ENCODE measurements at places on chromosomes 7 and 10. TPM values are rescaled to one million over a fixed set of nuclear protein-coding genes. Genes with fewer than 3 reads are reported as not detected.

DNA sequence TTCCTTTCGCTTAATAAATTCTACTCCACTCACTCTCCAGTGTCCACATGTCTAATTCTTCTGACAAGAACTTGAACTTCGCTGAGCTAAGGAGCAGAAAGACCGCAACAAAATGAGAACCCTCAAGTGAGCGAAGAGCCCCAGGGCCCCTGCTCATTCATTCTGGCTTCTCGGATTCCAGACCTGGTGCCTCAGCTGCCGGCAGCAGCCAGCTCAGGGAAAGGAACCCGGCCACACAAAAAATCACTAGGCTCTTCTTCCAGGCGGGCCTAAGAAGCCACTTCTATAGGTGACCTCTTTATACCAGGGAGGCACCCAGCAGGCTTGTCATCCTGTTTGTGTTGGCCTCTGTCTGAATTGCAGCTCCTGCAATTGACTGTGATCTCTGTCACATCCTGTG lies 33.3 kb downstream of the OTUD1 start:
- H3K4me1 ChIP-seq = no peaks in the 10 kb centered on the region
- H3K4me3 ChIP-seq = no peak overlapping the region
- no peaks in the 10 kb centered on the region for H3K27me3 ChIP-seq
- H3K36me3 ChIP-seq = no peaks in the 10 kb centered on the region

GRCh38 chr7:13144673-13145072 lies 457.2 kb downstream of the ARL4A start:
- H3K4me1 ChIP-seq = no peaks in the 10 kb centered on the region
- H3K27me3 ChIP-seq = no peaks in the 10 kb centered on the region
- H3K4me3 ChIP-seq = no peak overlapping the region

GRCh38 chr7:7607010-7607409 lies 33.5 kb upstream of the UMAD1 start:
- H3K4me3 ChIP-seq = no peak overlapping the region
- no peaks in the 10 kb centered on the region for H3K36me3 ChIP-seq
- H3K27ac ChIP-seq = peak overlapping the region; percentile 73
- H3K27me3 ChIP-seq = no peaks in the 10 kb centered on the region
- no peaks in the 10 kb centered on the region for H3K4me1 ChIP-seq

- no peaks in the 10 kb centered on the region for H3K36me3 ChIP-seq
- peaks cover 5% of the 10 kb centered on the region for H3K4me1 ChIP-seq
- peak; percentile 16 for DNase-seq
- H3K27ac ChIP-seq = no peak within 1 kb of the TSS
- peaks cover 22% of the 10 kb centered on the region for H3K27me3 ChIP-seq
These were observed at the start of gene INA for GRCh38 chr10:103276896-103277712. INA (plus strand) TSS chr10:103277138; CDS start chr10:103277212, 74 bp downstream.

DNA sequence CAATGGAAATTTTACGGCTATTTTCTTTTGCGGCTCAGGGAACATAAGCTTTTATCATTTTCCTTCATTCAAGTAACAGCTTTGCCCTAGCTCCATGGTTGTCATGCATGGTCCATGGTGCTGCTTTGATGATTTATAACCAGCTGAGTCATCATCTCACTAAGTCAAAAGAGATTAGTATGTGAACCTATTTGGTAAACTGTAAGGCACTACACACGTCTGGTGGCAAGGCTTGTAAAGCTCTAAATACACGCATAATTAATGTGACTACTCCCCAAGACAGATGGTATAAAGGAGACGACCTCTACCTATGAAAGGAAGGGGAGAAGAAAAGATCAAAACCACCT lies 340.2 kb downstream of the KCNMA1 start:
- no peak overlapping the region for H3K4me3 ChIP-seq
- no peak for DNase-seq
- no peaks in the 10 kb centered on the region for H3K27me3 ChIP-seq
- no peak overlapping the region for H3K27ac ChIP-seq
- no peaks in the 10 kb centered on the region for H3K4me1 ChIP-seq

- H3K4me1 ChIP-seq = no peaks in the 10 kb centered on the region
- H3K36me3 ChIP-seq = no peaks in the 10 kb centered on the region
- H3K4me3 ChIP-seq = no peak overlapping the region
- no peak overlapping the region for H3K27ac ChIP-seq
- peak; percentile 58 for DNase-seq
These were observed 9.3 kb upstream of the TET1 start for GRCh38 chr10:68550747-68551411.

DNA sequence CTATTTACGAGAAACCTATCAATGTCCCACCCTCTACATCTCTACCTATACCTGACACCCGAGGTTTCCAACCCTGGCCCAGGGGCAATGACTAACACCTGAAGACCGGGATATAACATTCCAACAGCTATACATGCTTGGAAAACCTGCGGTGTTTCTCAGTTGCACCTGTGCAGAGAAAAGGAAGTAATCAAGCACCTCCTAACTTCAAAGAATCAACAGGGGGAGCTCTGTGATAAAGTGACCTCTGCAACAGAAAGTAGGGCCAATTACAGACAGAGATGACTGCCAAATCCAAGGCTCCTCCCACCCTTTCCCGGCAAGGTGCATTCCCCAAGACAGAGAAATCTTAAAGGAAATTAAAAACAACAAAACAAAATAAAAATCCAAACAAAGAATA lies 41.3 kb downstream of the CCDC6 start:
- H3K36me3 ChIP-seq = no peaks in the 10 kb centered on the region
- no peaks in the 10 kb centered on the region for H3K27me3 ChIP-seq
- DNase-seq = peak; percentile 68
- peaks cover 39% of the 10 kb centered on the region for H3K4me1 ChIP-seq

DNA sequence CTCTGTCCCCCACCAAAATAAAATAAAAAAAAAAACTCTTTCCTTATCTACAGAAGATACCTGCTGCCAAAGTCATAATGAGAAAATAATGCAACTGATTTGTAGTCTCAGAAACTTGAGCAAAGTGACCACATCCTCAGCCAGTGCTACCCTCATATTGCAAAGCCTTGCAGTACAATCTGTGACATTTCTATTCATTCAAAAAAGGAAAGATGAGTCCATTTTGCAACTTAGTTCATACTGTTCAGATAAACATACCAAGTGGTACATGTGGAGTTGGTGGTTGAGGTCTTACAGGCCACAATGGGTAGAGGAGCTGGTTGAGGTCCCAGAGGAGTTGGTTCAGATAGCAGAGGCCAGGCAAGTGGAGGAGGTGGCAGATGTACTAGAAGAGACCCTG lies 6.5 kb upstream of the EIF5AL1 start:
- H3K27ac ChIP-seq = no peak overlapping the region
- no peaks in the 10 kb centered on the region for H3K27me3 ChIP-seq
- peaks cover 6% of the 10 kb centered on the region for H3K4me1 ChIP-seq
- no peaks in the 10 kb centered on the region for H3K36me3 ChIP-seq
- no peak for DNase-seq

DNA sequence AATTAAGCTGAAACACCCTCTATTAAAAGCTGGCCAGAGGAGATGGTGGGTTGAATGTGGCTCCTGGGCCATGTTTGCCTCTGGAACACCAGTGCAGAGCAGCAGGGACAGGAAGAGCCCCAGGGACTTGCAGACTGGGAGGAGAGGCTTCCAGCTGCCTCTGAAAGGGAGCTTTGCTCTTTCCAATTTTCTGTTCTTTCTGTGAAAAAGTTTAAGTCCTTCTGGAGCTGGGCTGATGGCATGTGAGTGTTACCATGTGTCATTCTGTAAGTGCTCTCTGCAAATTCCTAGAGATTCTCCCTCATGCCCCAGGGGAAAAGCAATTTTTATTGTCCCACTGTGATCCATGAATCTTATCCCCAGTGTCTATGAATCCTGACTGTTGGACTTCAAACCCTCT lies 112.8 kb upstream of the LANCL2 start:
- no peaks in the 10 kb centered on the region for H3K27me3 ChIP-seq
- no peaks in the 10 kb centered on the region for H3K36me3 ChIP-seq
- DNase-seq = no peak
- H3K4me1 ChIP-seq = peaks cover 21% of the 10 kb centered on the region
- H3K27ac ChIP-seq = no peak overlapping the region
- no peak overlapping the region for H3K4me3 ChIP-seq

DNA sequence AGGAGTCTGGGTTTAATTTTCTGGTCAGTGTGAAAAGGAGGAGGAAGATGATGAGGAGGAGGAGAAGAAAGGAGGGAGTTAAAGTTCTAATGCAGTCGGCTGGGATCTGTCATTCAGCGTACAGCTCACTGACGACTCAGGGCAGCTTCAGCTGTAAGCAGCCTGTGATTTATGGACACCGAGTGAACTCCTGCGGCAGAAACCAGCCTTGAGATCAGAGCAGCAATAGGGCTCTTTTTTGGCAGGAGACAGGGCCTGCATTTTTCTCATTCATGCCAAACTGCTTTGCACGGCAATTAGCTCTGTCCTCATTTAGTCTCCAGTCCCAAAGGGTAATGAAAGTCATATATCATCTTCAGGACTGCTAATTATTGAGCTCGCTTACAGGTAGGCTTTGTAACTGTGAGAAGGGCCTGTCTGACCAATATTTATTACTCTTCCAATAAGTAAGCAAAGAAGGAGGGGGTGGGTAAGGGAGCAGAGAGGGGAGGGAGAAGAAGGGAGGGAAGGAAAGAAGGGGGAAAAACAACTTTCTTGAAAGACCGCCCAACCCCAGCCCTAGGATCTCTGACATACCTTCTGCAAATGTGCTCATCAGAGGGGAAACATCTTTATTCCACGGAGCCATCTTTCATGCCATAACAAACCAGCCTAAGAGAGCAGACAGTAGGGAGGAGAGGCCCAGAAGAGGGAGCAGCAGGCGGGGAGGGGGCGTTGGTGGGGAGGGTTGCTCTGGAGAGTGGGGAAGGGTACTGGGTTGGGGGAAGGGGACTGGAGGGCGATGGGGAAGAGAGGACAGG lies 48.1 kb upstream of the COMTD1 start:
- H3K36me3 ChIP-seq = no peaks in the 10 kb centered on the region
- DNase-seq = peak; percentile 24
- no peak overlapping the region for H3K4me3 ChIP-seq
- H3K27me3 ChIP-seq = no peaks in the 10 kb centered on the region

DNA sequence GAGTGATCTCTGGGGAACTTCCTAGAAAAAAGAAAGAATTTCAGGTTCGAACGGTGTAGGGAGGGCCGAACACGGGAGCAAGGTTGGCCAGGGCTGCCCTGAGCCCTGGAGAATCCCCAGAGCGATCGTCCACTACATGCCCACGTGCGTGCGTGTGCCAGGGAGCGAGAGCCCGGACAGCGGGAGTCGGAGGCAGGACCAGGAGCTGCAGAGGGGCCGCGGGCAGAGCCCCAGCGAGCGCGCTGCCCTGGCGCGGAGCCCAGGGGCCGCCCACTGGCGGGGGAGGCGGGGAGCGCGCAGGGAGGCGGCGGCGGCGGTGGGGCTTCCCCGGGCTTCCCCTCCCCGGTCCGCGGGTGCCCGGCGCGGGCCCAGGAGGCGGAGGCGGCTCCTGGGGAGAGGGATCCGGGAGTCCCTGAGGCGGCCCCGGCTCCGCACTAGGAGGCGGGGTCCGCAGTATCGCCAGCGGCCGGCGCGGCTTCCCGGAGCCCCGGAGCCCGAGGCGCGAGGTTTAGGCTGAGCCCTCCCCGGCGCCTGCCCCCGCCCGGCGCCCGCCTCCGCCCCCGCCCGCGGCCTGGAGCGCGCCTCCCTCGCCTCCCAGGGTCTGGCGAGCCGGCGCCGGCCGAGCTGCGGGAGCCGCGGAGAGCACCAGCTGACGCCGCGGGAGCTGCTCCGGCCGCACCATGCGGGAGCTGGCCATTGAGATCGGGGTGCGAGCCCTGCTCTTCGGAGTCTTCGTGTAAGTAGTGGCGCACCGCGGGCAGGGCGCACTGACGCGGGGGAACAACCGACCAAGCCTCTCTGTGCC lies at the start of gene PLPP4:
PLPP4 (plus strand) TSS at position 602 of the 805 bp plus-strand sequence; CDS start at position 681, 79 bp downstream.
- peak; percentile 56 for DNase-seq
- H3K36me3 ChIP-seq = no peaks in the 10 kb centered on the region
- H3K4me1 ChIP-seq = peaks cover 11% of the 10 kb centered on the region
- no peaks in the 10 kb centered on the region for H3K27me3 ChIP-seq

- H3K27ac ChIP-seq = no peak overlapping the region
- no peaks in the 10 kb centered on the region for H3K27me3 ChIP-seq
- no peaks in the 10 kb centered on the region for H3K36me3 ChIP-seq
- peaks cover 26% of the 10 kb centered on the region for H3K4me1 ChIP-seq
These were observed 2.9 kb downstream of the AQP1 start for GRCh38 chr7:30914596-30914995.

DNA sequence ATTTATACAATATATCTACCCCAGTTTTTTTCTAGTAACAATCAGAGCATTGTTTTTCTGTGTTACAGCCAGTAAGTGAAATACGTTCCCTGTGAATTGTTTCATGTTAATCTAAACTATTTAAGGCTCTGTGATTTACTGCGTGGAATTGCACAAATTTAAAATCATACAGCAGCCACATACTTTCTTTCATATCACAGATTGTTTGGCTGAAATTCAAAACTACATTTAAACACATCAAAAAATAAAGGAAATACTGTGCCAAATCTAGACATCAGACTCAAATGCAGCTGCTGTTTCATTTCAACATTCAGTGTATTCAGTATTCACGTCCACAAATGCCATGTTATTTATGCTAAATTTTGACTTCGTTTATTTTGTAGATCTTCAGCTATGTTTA lies 242.6 kb upstream of the HGF start:
- H3K27ac ChIP-seq = no peak overlapping the region
- no peak overlapping the region for H3K4me3 ChIP-seq
- no peaks in the 10 kb centered on the region for H3K4me1 ChIP-seq
- no peak for DNase-seq
- H3K27me3 ChIP-seq = no peaks in the 10 kb centered on the region
- H3K36me3 ChIP-seq = no peaks in the 10 kb centered on the region

DNA sequence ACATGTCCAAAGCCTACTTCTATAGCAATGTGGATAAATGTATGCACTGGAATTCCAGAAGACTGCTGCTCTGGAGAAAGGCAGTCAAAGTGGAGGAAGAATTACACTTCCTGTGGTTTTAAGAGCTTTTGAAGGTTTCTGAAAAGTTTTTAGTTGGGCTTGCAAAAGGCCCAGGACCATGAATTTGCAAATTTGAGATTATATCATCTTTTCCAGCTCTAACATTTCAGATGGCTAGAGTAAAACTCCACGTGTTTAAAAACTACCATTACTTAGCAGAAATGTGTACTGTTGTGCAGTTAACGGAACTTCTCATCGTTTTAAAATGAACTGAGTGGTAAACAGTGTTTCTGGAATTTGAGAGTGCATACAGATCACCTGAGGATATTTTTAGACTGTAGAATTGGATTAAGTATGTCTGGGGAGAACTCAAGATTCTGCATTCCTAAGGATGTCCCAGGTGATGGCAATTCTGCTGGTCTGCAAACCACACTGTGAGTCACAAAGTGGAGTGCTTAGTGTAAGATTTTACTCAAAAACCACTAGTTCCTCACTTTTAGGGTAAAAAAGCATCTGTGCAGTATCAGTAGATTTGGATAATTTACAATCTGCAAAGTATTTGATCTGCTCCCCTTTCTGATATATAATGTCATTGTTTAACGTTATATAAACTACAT lies 32.9 kb upstream of the CCDC71L start:
- H3K27ac ChIP-seq = no peak overlapping the region
- no peaks in the 10 kb centered on the region for H3K4me1 ChIP-seq
- no peak for DNase-seq

CHCHD3 gene
- 69.5 TPM for total RNA-seq

GRID1 gene
- 17.2 TPM for total RNA-seq

LRRTM3 gene
- total RNA-seq = not detected
